ENCODE measurements at places on chromosomes 6 and 20.

DNA sequence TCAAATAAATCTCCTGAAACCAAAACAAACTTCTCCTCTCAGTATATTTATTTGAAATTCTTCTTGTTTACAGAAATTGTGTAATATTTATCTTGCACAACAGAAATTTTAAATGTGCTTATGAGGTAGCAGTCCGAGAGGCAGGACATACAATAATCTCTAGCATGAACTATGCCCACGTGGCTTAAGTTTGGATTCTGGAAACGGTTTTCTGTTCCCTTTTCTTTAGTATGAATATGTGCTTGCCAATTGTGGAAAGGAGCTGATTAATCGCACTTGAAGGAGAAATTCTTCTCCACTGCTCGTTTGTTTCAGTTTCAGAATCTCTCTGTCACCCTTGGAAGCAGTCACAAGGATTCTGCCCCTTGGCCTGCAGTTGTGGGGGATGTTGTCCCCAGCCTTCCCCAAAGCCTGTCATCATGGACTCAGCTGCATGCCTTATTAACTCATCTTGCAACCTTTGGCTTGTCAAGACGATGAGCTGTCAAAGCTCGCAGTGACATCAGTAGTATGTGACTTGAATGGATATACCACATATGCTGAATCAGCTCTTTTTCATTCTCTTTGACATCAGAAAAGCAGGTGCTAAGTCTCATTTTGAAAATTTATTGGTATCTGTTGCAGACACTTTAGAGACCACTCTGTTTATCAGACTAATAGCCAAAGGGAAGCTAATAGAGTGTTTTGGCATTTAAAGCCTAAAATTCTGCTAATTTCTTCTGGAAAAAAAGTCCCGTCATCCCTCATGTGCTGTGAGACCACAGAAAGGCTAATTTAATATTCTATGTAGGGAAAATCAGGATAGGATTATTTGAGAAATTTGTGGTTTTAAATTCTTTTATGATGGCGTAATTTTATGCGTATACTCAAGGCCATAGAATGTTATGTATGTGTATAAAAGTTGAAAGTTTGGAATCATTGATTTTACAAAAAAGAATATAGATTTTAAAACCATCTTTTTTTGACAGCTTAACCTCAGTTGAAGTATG is 186.8 kb downstream of the ARID1B start:
- DNase-seq = no peak

DNA sequence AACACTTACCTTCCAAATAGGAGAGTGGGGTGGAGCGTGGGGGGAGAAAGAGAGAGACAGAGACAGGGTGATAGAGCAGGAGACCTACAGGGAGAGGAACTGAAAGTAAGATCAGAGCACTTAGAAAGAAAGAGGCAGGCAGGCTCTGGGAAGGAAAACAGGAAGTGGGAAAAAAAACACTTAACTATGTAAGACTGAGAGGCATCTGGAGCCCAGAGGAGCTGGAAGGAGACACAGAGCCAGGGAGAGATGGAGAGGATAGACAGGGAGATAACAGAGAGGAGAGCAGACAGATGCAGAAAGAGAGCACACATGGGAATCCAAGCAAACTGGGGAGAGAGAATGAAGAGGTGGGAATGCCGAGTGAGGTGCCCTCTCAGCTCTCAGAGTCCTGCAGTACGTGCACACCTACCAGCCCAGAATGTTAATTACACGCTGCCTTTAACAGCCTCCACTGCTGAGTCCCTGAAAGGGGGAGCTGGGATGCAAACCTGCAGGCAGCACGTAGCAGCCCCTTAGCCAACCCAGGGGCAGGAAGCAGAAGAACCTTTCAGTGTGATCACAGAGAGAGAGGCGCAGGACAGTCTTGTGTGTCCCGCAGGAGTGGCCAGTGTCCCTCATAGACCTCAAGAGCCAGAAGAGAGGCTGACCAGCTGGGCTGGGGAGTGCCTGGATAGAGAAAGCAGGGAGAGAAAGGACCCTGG is 132.7 kb upstream of the LRFN2 start:
- DNase-seq = no peak

GRCh38 chr20:32357375-32357868 is 709 bp upstream of the ASXL1 start:
- no peak for DNase-seq

DNA sequence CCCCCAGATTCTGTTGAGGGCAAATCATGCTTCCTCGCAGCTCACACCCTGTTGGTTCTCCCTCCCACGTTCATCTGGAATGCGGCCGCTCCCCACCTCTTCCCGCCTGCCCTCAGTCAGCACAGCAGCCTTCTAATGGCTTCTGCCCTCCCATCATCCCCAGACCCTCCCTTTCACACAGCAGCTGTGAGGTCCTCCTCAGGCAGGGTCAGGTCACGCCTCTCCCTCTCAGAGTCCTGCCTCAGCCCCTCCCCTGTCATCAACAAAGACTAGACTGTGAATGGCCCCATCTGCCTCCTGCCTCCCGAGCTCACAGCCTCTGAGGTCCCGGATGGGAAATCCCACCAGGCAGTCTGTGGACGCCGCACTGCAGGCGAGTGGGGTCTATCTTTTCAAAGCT is 7.9 kb upstream of the BHLHE23 start:
- DNase-seq = no peak

- no peak for DNase-seq
Measured at GRCh38 chr20:44644230-44644617, 7.3 kb downstream of the ADA start.

GRCh38 chr6:155883741-155884140 is 428.1 kb upstream of the NOX3 start:
- peak; percentile 13 for DNase-seq

GRCh38 chr20:34751453-34751852 is 47.3 kb downstream of the TP53INP2 start:
- no peak for DNase-seq

- DNase-seq = no peak
Measured at GRCh38 chr20:8994045-8994444, 74.8 kb upstream of the PLCB4 start.

- no peak for DNase-seq
Measured at GRCh38 chr6:3165631-3166534, 8.5 kb upstream of the TUBB2A start.

DNA sequence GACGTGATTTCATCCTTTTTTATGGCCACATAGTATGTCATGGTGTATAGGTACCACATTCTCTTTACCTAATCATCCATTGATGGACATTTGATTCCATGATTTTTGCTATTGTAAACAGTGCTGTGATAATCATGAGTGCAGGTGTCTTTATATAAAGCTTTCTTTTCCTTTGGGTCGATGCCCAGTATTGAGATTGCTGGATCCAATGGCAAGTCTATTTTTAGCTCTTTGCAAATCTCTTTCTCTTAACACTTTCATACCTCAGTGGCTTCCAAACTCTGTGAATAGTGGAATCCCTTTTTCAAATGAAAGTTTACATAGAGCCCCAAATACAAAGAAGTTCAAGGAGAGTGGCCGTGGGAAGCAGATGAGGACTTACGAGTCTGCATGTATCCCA is 105.8 kb upstream of the SPTLC3 start:
- DNase-seq = no peak

GRCh38 chr6:144284478-144284782 is 705 bp upstream of the UTRN start:
- DNase-seq = no peak

DNA sequence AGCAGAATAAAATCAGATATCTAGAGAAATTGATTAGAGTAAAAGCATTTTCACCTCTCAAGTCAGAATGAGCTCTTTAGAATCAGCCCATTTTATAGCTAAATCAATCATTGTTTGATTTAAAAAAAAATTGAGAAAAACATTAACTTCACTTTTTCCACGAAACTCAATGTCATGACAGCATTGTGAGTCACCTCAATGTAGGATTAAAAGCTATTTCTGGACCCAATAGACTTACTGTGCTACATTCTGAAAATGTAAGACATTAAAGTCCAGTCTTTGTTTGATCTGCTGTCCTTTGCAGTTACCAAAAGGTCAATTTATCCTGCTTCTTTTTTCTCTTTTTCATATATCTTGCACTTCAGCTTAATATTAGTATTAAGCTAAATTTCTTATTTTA is 519.4 kb upstream of the ZNF337 start:
- DNase-seq = no peak

- no peak for DNase-seq
Measured at GRCh38 chr6:35145757-35146156, 4.6 kb upstream of the TCP11 start.

DNA sequence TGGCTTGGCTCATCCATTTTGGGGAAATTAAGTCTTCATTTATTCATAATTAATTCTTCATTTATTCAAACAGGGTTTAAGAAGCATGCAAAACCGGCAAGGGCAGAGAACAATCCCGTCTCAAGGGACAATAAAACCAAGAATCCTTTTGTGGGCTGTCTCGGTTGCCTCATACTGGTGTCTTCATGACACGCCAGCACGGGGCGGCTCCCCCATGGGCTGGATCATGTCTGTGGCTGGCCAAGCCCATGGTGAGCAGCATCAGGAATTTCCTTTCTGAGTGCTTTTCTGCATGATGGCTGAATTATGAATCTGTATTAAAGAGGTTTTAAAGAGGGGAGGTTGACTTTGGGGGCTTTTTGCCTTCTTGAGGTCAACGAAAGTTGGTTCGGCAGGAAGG is 38.3 kb upstream of the DUSP22 start:
- DNase-seq = no peak

- no peak for DNase-seq
Measured at GRCh38 chr6:129849456-129849855, 11.7 kb downstream of the TMEM244 start.

- DNase-seq = no peak
Measured at GRCh38 chr20:43838703-43839060, 76.0 kb upstream of the TOX2 start.

DNA sequence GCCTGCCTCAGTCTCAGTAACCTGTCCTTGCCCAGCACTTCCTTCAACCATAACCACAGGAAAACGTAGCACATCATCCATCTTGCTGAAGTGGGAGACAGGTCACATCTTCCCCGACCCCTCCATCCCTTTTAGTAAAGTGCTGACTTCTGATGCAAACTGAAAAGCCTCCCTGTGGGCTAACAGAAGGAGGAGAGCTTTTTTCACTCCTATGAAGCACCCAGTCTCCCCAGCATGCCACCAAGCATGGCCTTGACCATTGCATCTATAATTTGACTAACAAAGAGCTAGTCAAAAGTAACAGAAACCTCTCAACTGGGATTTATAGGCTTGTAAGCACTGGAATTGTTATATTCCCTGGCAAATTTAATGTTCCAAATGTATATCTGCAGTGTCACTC is 288.9 kb upstream of the IRAK1BP1 start:
- no peak for DNase-seq

GRCh38 chr6:31038559-31038958 is 28.3 kb downstream of the MUC22 start:
- DNase-seq = no peak

DNA sequence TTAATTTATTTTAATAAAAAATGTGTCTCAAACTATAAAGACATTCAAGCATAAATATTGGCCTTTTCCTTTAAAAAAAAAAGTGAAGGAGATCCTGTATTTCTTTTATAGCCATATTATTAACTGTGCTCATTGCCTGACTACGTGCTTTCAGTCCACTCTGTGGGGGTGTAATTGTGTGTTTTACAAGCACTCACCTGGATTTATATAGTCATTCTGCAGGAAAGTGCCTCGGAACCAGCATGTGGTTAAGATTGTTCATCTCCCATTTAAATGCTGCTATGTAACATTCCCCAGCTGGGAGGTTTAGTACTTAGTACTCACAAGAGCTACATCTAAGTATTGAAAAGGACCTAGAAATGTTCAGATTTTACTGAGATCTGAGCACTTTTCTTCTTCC is 47.9 kb upstream of the SLC22A16 start:
- DNase-seq = no peak
